ENCODE measurements at places on chromosomes 6 and 20.

DNA sequence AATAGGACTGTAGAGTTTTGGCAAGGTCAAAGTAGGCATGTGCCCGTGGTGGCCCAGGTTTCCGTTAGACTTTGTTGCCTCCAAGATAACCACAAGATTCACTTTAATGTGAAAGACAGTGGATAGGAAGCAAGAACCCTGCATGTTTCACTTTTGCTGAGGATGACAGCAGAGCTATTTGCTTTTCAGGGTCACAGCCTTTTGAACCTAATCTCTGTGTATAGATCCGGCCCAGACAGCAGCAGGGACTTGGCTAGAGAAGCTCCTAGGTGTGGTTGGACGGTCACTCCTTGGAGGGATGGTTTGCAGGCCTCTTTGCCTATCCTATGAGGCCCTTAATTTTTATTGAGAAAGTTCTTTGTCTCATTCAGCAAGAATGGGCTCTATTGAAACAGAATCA, 538.8 kb downstream of the HACE1 start:
- DNase-seq: no peak

- no peak for DNase-seq
Measured at GRCh38 chr6:12364621-12365020, 74.5 kb downstream of the EDN1 start.

DNA sequence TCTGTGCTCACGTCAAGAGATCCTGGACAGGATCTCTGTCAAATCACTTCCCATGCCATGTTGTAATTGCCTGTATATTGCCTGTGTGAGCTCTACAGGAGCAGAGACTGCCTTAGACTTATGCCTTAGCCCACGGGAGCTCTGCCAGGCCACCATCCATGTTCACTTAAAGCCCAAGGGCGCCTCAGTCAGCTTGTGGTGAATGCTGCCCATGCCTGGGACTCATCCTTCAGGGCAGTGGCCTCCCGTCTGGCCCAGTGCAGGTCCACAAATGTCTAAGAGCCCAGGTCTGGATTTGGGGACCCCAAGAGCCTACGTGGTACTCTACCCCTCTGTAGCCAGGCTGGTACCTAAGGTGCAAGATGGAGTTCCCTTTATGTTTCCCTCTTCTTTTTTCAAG, 22.4 kb upstream of the BPIFA2 start:
- DNase-seq: no peak

- no peak for DNase-seq
Measured at GRCh38 chr20:3632311-3633004, 30.7 kb downstream of the GFRA4 start.

DNA sequence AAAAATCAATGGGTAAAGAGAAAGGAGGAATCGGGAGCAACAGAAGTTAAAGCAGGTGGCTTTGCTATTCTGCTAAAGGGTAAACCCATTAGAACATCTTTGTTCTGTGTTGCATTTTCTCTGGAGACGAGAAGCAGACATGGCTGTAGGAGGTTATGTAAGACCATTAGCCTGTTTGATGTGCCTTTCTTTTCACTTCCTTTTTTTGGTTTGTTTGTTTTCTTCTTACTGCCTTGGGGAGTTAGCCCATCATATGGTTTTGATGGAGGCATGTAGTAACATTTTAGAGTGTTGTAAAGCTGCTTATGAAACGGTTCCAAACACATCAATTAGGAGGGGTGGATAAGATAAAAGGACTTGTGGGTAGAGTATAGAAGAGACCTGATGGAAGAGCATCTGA, 131.0 kb downstream of the DOK5 start:
- no peak for DNase-seq

- DNase-seq: no peak
Measured at GRCh38 chr20:4369119-4369797, 352.5 kb upstream of the PRND start.

DNA sequence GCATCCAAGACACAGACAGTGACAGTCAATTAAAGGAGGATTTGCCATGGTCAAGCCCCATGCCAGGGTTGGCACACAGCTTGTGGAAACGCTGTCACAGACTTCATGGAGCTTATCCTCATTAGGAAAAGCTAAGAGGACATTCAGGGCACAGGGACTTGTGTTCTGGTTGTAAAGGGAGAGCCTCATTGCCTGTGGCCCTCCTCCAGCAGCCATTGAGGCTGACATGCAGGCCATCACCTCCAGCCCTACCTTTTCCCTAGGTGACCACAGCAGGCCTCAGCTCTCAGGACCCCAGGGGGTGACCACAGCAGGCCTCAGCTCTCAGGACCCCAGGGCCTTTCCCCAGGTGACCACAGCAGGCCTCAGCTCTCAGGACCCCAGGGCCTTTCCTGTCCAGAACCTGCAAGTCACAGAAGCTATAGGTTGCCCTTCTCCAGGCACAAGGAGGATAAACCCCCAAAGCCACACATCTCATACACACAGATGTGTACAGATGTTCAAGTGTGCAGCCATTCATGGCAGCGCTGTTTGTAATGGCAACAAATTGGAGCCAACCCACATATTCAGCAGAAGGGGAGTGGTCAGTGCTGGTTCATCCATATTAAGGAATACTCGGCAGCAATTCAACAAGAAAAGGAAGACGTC, 26.1 kb downstream of the DUSP22 start:
- no peak for DNase-seq

GRCh38 chr6:22221211-22221610, 75.6 kb downstream of the PRL start:
- peak; percentile 34 for DNase-seq

DNA sequence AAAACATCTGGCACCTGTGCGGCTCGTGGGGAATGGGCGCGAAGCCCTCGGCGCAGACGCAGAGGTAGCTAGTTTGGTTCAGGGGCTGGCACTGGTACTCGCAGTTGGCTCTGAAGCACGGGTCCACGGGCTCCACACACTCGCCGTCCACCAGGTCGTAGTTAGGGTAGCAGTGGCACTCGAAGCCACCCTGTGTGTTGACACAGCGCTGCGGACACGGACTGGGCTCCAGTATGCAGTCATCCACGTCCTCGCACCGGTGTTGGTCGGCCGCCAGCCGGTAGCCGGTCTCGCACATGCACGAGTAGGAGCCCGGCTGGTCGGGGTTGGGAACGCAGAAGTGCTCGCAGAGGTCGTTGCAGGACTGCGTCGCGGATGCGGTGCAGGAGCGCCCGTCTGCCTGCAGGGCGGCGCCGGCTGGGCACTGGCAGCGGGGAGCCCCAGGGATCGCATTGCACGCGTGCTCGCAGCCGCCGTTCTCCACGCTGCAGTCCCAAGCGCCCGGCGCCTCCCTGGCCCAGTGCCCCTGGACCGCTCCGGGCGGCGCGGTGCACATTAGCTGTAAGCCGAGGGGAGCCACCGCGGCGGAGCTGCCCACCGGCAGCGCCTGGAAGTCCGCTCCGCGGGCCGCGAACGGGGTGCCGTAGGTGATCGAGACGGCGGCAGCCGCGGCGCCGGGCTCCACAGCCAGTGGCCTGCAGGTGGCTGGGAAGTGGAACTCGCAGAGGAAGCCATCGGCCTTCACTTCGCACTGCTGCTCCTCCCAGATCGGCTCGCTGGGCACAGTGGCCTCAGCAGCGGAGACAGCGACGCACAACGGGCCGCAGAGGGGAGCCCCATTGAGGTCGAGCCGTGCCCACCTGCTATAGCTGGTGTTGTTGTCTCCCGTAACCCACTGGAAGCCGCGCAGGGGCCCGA, 930 bp downstream of the THBD start:
- no peak for DNase-seq
